ENCODE measurements at places on chromosomes 1 and 21.

- H3K27me3 ChIP-seq: no peaks in the 10 kb centered on the region
- H3K27ac ChIP-seq: no peak overlapping the region
These were observed 1302.1 kb upstream of the ADGRL2 start for GRCh38 chr1:80498673-80499072.

- H3K4me3 ChIP-seq: no peak overlapping the region
- peaks cover 4% of the 10 kb centered on the region for H3K27me3 ChIP-seq
- H3K36me3 ChIP-seq: no peaks in the 10 kb centered on the region
These were observed 11.0 kb downstream of the PLEKHA6 start for GRCh38 chr1:204348722-204349121.

DNA sequence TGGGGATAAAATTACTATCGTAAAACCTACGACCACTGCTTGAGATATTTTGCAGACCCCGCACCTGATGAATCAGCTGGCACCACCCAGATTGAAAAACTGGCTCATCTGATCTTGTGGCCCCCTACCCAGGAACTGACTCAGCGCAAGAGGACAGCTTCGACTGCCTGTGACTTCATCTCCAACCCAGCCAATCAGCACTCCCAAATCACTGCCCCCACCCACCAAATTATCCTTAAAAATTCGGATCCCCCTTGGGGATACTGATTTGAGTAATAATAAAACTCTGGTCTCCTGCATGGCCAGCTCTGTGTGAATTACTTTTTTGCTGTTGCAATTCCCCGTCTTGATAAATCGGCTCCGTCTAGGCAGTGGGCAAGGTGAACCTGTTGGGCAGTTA is 81.4 kb downstream of the EDEM3 start:
- DNase-seq: no peak
- H3K4me3 ChIP-seq: no peak overlapping the region
- no peaks in the 10 kb centered on the region for H3K36me3 ChIP-seq
- H3K4me1 ChIP-seq: peaks cover 28% of the 10 kb centered on the region
- peaks cover 8% of the 10 kb centered on the region for H3K27me3 ChIP-seq
- no peak overlapping the region for H3K27ac ChIP-seq

- H3K27me3 ChIP-seq: peaks cover 10% of the 10 kb centered on the region
- DNase-seq: no peak
- H3K27ac ChIP-seq: no peak overlapping the region
- no peaks in the 10 kb centered on the region for H3K36me3 ChIP-seq
- no peaks in the 10 kb centered on the region for H3K4me1 ChIP-seq
These were observed 149.9 kb downstream of the SYF2 start for GRCh38 chr1:25082216-25082899.

DNA sequence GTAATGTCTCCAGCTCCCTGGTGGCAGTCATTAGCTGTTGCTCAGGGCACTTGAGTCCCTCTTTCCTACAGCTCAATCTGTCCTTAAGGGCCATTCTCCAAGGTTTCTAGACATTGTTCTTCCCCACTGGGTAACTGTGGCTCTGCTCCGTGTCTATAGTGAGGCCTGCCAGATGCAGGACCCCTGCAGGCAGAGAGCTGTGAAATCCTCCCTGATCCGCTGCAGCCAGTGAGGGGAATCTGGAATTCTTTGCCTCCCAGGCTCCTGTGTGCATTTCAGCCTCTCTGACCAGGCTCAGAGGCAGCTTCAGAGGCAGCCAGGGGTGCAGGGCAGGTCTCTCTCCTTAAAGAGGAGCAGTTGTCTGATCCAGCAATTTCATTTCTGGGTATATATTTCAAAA is 14.4 kb upstream of the IGSF21 start:
- no peak overlapping the region for H3K27ac ChIP-seq
- no peak for DNase-seq
- no peak overlapping the region for H3K4me3 ChIP-seq
- peaks cover 2% of the 10 kb centered on the region for H3K4me1 ChIP-seq
- no peaks in the 10 kb centered on the region for H3K36me3 ChIP-seq
- peaks cover 55% of the 10 kb centered on the region for H3K27me3 ChIP-seq

- H3K4me1 ChIP-seq: peaks cover 23% of the 10 kb centered on the region
- no peaks in the 10 kb centered on the region for H3K27me3 ChIP-seq
- H3K4me3 ChIP-seq: no peak overlapping the region
- DNase-seq: no peak
These were observed 17.3 kb upstream of the FGR start for GRCh38 chr1:27652111-27652864.

GRCh38 chr21:42624095-42624790 is 29.2 kb upstream of the PDE9A start:
- H3K4me1 ChIP-seq: peaks cover 41% of the 10 kb centered on the region
- peak overlapping the region; percentile 26 for H3K27ac ChIP-seq
- peaks cover 7% of the 10 kb centered on the region for H3K27me3 ChIP-seq
- H3K36me3 ChIP-seq: no peaks in the 10 kb centered on the region

- no peaks in the 10 kb centered on the region for H3K27me3 ChIP-seq
- peaks cover 10% of the 10 kb centered on the region for H3K36me3 ChIP-seq
- DNase-seq: no peak
- no peak overlapping the region for H3K27ac ChIP-seq
These were observed 76.0 kb upstream of the NEK2 start for GRCh38 chr1:211751438-211751837.

DNA sequence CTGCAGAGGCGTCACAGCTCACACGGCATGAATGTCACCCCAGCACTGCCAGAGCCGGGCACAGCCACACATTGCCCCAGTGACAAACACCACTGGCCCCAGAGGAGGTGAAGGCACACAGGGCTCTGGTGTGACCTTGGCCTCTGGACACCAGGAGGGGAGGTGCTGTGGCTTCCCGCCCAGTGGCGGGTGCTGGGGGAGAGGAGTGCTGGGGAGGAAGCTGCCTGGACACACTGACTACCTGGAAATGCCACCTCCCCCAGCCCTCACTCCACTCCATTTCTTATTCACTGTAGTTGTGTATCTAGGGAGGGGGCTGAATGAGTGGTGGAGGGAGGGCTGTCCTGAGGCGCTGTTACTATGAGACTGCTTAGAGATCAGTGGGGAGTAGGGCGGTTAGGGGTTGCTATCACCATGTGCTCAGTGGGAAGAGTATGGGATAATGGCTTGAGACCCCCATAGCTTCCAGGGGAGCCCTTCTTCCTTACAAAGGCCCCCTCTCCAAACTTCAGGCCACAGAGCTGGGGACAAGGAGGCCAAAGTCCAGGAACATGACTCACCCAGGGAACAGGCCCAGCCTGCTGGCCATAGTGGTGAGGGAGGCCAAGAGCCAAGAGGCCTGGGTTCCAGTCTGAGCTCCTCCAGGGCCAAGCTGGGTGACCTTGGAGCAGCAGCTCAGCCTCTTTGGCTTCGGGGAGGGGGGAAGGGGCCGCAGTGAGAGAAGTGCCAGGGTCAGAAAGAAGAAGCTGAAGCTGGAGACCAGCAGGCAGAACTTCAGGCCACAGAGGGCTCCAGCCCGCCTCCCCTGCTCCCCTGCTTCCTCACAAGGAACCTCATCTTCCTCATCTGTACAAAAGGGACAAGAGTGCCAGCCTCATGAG is 40.1 kb downstream of the AHDC1 start:
- H3K4me3 ChIP-seq: peak overlapping the region; percentile 9
- H3K4me1 ChIP-seq: peaks cover 72% of the 10 kb centered on the region
- peak overlapping the region; percentile 95 for H3K27ac ChIP-seq
- no peaks in the 10 kb centered on the region for H3K36me3 ChIP-seq
- no peaks in the 10 kb centered on the region for H3K27me3 ChIP-seq

GRCh38 chr1:145805057-145805456 is 18.8 kb downstream of the RNF115 start:
- no peak for DNase-seq
- H3K27ac ChIP-seq: no peak overlapping the region
- H3K27me3 ChIP-seq: no peaks in the 10 kb centered on the region
- H3K4me3 ChIP-seq: no peak overlapping the region
- H3K4me1 ChIP-seq: peaks cover 10% of the 10 kb centered on the region
- peaks cover 4% of the 10 kb centered on the region for H3K36me3 ChIP-seq

- H3K27me3 ChIP-seq: no peaks in the 10 kb centered on the region
- peaks cover 4% of the 10 kb centered on the region for H3K36me3 ChIP-seq
- H3K4me3 ChIP-seq: no peak overlapping the region
These were observed 312 bp downstream of the KIAA2013 start for GRCh38 chr1:11925938-11926292.

- H3K4me1 ChIP-seq: peaks cover 2% of the 10 kb centered on the region
- no peaks in the 10 kb centered on the region for H3K36me3 ChIP-seq
- peaks cover 11% of the 10 kb centered on the region for H3K27me3 ChIP-seq
- no peak overlapping the region for H3K4me3 ChIP-seq
- no peak for DNase-seq
These were observed 8.5 kb downstream of the EDN2 start for GRCh38 chr1:41475859-41476567.

DNA sequence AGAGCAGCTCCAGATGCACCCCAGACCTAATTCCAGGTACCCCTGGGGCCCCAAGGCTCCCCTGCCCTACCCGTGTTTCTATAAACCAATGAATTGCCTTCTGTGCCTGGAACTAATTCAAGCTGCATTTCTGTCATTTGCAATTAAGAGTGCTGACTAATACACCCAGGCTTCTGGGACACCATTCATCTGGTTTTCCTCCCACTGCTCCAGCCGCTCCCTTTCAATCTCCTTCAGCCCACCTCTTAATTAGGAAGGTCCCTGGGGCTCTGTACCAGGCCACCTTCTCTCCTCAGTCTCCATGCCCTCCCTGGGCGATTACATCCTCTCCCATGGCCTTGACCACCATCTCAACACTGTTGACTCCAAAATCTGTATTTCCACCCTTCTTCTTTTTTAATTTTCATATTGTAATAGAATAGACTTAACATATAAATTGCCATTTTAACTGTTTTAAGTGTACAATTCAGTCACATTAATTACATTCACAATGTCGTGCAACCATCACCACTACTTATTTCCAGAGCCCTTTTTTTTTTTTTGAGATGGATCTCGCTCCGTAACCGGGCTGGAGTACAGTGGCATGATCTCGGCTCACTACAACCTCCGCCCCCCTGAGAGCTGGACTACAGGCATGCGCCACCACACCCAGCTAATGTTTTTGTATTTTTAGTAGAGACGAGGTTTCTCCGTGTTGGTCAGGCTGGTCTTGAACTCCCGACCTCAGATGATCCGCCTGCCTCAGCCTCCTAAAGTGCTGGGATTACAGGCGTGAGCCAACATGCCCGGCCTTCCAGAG is 9.2 kb upstream of the GJB3 start:
- H3K4me3 ChIP-seq: no peak overlapping the region
- H3K27ac ChIP-seq: no peak overlapping the region
- peaks cover 6% of the 10 kb centered on the region for H3K27me3 ChIP-seq
- no peaks in the 10 kb centered on the region for H3K36me3 ChIP-seq

GRCh38 chr1:100485855-100486258 is 52.1 kb upstream of the GPR88 start:
- H3K27ac ChIP-seq: no peak overlapping the region
- DNase-seq: no peak
- no peak overlapping the region for H3K4me3 ChIP-seq
- H3K27me3 ChIP-seq: no peaks in the 10 kb centered on the region
- peaks cover 10% of the 10 kb centered on the region for H3K4me1 ChIP-seq
- peaks cover 13% of the 10 kb centered on the region for H3K36me3 ChIP-seq

GRCh38 chr1:208198236-208198635 is 45.9 kb downstream of the PLXNA2 start:
- no peak overlapping the region for H3K27ac ChIP-seq
- no peak overlapping the region for H3K4me3 ChIP-seq
- peaks cover 17% of the 10 kb centered on the region for H3K4me1 ChIP-seq
- H3K36me3 ChIP-seq: peaks cover 2% of the 10 kb centered on the region

GRCh38 chr1:78370779-78371482 is 119.8 kb upstream of the PTGFR start:
- DNase-seq: no peak
- H3K4me1 ChIP-seq: peaks cover 3% of the 10 kb centered on the region
- H3K4me3 ChIP-seq: no peak overlapping the region
- H3K27ac ChIP-seq: no peak overlapping the region
- H3K36me3 ChIP-seq: no peaks in the 10 kb centered on the region

- H3K4me3 ChIP-seq: no peak overlapping the region
- no peaks in the 10 kb centered on the region for H3K27me3 ChIP-seq
- H3K4me1 ChIP-seq: peaks cover 5% of the 10 kb centered on the region
- H3K27ac ChIP-seq: no peak overlapping the region
- no peak for DNase-seq
These were observed 187.1 kb downstream of the CDC42BPA start for GRCh38 chr1:227131193-227131592.

DNA sequence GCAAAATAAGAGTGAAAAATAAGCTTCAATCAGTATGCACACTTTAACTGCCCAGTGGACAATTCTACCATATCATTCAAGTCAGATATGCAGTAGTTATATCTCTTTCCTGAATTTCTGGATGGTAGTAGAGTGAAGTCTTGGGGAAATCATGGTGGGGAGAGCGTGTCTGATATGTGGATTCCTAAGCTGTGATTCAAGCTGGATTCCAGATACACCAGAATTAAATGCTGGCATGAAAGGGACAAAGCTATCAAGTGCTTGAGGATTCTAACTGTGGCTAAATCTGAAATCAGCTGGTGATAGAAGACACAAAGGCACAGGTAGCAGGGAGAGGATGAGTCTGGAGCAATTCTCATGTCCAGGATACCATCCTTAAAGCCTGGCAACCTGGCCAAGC is 323.5 kb downstream of the DUSP10 start:
- no peak overlapping the region for H3K4me3 ChIP-seq
- no peak overlapping the region for H3K27ac ChIP-seq
- H3K4me1 ChIP-seq: peaks cover 8% of the 10 kb centered on the region
- H3K27me3 ChIP-seq: no peaks in the 10 kb centered on the region
- H3K36me3 ChIP-seq: no peaks in the 10 kb centered on the region
- no peak for DNase-seq

DNA sequence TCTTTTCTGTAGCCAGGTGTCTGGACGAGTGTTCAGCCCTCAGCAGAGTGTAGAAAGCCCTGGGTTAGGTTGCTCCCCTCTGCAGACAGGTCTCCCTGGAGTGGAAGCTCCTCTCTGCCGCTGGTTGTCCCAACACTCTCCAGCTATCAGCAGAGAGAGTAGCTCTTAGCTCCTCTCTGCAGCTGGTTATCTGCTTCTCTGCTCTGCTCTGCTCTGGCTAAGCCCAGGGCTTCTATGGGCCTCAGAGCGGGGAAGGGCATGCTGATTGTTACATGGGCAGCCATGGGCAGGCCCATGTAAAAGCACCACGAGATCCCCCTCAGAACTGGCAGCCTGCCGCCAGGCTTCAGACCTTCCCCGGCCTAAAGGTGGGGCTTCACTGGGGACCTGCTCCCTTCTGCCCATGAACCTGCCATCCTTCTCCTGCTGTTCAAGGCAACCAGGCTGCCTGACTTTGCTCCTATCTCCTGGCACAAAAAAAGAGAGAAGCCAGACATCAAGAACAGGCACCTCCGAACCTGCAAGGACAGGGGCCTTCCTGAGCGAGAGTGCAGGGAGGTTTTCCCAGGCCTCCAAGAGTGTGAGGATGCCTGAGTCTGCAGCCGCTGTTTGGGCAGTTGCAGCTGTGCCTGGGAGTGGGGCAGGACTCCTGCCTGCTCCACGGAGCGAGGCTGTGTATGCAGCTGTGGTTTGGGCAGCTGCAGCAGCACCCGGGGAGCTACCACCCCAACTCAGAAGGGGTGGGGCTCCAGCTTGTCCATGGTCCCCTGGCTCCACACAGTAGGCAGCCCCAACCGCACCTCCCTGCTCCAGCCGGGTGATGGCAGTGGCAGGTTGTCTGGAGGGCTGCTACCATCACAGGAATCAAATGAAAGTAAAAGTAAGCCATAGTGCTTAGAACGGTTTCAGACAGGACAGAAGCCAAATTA is 973.7 kb downstream of the LTN1 start:
- H3K4me1 ChIP-seq: peaks cover 2% of the 10 kb centered on the region
- no peaks in the 10 kb centered on the region for H3K36me3 ChIP-seq
- no peak overlapping the region for H3K27ac ChIP-seq
- no peak overlapping the region for H3K4me3 ChIP-seq
- peaks cover 3% of the 10 kb centered on the region for H3K27me3 ChIP-seq
